Stimulated activated naive CD4-positive, alpha-beta T cell treated with Interleukin-2 at 50 U/mL for 16 hours (primary cell): ENCODE measurements at places on chromosomes 12 and 14.

DNA sequence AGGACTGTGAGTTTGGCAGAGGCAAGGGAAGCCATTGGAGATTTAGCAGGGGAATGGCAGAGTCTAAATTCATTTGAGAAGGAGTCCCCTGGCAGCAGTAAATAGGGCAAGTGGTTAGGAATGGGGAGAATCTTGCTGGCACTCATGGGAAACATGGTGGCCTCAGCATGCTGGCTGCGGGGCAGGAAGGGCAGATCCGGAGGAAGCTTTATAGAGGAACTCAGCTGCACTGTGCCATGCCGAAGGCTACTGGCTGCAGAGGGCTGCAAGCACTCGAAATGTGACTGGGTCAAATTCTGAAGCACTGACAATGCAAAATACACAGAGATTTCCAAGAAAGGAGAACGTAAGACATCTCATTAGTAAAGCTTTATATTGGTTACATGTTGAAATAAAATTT, 23.9 kb downstream of the CCNK start:
- DNase-seq, result no peak

DNA sequence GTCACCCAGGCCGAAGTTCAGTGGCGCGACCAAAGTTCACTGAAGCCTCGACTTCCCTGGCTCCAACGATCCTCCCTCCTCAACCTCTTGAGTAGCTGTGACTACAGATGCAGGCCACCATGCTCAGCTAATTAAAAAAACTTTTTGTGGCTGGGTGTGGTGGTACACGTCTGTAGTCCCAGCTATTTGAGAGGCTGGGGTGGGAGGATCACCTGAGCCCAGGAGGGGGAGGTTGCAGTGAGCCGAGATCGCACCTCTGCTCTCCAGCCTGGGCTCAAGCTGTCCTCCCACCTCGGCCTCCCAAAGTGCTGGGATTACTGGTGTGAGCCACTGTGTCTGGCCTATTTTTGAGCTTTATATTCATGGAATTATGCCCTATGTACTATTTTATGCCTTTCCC, 18.1 kb upstream of the RAD52 start:
- DNase-seq, result no peak

DNA sequence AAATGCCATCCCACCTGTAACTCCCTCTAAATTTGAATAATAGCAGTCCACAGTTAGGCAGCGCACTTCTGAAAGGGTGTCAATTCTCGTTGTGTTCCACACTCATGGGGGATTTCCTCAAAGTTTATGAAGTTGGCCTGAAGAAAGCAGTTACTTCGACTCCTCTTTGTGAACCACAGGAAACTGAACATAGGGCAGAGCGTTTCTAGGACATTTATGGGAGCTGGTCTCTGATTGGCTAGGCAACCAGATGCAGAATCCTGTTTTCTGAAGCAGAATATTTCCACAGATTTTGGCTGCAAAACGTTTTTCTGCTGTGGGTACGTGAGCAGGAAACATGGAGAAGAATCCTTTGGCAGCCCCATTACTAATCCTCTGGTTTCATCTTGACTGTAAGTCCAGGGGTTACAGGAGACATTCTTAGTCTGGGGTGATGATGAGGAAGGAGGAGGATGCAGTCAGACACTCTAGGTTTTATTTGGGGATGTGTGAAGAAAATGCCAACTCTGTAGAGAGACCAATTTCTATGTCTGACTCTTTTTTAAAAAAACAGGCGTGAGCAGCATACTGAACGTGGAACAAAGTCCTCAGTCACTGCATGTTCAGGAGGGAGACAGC, 431.5 kb upstream of the OR4E1 start:
- no peak for DNase-seq

DNA sequence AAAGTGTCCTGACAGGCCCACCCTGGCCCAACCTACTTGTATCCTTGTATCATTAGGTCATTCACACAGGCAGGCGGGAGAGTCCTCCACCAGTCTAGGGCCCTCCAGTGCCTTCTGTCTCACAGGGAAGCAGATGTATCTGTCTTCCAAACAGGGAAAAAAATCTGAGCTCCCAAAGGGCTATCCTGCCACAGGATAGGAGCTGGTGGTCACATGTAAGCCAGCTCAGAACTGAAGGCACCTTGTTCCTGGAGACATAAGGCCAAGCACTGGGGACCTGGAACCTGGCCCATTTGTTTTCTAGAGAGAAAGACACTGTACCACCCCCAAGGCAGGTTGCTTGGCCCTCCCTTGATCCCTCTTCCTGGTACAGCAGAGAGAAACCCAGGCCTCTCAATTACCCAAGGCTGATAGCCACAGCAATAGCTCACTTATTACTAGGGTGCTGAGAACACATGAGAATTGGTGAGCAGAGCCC, 19.4 kb upstream of the PLEKHH1 start:
- DNase-seq, result no peak

DNA sequence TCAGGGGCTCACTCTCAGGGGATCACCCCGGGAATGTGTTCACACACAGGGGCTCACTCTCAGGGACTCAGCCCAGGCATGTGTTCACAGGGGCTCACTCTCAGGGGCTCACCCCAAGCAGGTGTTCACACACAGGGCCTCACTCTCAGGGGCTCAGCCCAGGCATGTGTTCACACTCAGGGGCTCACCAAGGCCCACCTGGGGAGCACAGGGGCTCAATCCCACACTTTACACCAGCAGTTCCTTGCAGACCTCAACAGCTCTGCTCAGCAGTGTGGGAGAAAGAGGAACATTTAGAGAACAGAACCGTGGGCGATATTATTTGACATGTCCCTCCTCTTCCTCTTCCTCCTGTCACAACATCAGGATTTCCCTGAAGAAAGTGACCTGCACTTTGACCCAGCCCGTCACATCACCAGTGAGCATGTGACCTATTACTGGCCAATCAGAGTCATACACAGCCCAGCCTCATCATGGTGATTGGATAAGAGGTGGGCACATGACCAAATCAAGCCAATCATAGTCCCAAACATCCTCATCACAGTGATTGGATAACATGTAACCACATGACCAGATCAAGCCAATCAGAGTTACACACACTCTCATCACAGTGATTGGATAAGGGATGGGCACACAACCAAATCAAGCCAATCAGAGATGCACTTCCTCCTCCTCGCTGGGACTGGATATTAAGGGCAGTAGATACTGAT, 359.4 kb upstream of the SFSWAP start:
- DNase-seq, result no peak

- no peak for DNase-seq
Measured at GRCh38 chr12:31702047-31702446, 26.8 kb downstream of the AMN1 start.

DNA sequence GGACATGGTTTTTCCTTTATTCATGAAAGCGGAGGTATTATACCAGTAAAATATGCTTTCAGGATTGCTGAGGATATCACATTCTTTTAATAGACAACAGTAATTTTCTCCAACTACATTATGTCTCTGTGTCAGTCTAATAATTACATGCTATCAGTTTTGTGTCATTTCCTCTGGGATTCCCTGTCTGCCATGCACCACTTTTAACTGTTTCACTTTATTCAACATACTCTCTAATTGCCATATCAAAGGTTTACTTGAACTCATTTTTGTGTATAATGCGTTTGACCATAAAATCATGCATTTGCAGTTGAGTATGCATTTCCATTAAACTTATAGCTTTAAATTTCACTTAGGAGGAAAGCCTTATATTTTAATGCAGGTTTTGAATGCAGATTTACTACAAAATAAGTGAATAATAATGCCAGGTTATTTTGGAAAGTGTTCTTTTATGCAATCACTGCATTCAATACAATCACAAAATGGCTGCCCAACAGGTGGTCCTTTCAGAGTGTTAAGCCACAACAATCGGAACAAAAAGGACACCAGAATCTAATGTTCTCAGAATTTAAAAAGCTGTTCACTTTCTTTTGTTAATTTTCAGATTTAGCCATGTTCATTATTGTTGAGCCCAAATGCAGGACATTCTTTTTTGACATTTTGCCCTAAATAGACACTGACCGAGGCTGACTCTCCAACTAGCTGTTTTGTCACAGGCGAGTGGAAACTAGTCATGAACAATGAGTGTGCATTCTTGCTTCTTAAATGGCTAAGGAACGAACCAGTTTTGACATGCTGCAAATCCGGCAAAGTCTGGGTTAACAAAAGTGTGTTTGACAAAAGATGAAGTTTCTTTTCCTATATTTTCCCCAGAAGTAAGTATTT, 40.9 kb downstream of the MBIP start:
- no peak for DNase-seq

DNA sequence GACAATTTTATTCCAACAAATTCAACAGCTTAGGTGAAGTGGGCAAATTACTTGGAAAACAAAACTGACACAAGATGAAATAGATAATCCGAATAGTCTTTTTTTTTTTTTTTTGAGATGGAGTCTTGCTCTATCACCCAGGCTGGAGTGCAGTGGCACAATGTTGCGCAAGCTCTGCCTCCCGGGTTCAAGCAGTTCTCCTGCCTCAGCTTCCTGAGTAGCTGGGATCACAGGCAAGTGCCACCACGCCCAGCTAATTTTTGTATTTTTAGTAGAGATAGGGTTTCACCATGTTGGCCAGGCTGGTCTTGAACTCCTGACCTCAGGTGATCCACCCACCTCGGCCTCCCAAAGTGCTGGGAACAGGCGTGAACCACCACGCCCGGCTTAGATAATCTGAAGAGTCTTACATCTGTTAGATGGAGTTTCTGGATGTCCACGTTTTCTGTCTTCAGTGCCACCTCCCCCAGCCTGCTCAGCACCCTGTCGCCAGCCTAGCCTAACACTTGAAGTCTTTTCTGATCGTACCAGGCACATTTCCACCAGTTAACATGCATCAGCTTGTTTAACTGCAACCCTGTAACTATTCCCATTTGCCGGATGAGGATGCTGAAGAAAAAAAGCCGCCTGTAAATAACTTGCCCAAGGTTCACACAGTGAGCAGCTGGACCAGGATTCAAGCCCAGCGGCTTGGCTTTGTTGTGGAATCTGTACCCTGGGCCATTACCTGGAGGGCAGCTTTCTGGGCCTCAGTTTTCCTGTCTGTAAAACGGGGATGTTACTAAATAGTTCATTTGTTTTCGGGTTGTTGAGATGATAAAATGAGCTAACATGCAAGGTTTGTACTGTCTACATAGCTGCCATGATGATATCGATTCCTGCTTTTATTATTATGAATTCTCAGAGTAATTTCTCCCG, 26.4 kb downstream of the FBRSL1 start:
- no peak for DNase-seq

DNA sequence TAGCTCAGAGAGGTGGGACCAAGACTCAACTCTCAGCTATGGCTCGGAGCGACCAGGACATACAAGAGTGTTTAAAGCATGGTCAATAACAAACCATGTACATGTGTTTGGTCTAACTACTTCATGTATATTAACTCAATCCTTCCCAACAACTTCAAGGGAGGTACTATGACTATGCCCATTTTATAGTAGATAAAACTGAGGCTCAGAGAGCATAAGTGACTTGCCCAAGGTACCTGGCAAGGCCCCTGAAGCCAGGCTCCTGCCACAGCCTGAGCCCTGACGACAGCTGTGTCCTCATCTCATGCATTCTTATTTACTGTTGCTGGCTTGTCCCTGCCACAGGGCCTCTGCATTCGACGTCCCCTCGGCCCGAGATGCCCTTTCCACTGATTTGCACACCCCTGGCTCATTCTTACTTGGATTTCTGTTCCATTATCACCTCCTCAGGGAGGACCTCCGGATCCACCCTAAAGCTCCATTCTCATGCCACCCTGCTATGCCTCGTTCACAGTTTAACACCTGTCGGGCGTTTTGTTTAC, 2.6 kb downstream of the TESC start:
- DNase-seq, result no peak

GRCh38 chr12:108702595-108703320, 28.6 kb downstream of the CORO1C start:
- DNase-seq, result no peak

DNA sequence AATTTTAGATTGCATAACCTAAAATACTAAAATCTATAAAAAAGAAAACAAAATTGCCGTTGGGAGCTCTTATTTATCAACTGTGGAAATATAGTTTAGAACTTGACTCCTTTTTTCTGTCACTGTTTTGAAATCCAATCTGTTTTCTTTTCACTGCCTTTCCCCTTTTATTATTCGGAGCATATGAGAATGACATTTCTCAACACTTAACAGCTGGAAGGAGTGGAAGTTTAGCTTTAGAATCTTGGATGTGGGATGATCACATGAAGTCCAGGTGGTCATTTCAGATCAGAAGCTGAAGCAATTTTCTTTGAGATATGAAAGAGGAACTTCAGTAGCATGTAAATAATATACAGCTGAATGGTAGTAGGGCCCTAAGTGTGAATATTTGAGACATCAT, 16.7 kb downstream of the TRHDE start:
- DNase-seq, result no peak

- no peak for DNase-seq
Measured at GRCh38 chr14:38828183-38828827, 274.7 kb downstream of the SEC23A start.

DNA sequence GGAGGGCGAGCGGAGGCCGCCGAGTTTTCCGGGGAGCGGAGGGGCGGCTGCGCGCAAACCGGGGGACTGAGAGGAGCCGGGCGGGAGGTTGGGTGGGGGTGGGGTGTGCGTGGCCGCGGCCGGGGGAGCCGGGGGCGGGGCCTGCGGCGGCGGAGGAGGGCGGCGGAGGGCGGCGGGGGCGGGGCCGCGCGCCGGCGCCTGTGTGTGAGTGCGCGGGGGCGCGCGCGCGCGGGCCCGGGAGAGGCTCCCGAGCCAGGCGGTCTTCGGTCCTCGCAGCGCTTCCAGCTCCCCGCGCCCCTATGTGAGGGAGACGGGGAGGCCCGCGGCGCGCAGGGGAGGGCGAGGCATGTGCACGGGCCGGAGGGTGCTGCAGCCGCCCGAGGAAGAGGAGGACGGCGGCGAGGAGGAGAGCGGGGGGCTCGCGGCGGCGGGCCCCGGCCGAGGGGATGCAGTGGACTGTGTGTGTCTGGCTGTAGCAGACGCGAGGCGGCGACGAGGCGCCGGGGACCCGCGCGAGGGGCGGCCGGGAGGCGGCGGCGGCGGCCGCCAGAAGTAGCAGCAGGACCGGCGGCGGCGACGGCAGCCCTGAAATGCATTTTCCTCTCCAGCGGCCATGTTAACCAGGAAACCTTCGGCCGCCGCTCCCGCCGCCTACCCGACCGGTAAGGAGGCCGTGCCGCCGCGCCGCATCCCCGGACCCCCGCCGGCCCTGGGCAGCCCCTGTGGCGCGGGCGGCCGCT, at the start of gene DYRK2:
Gene DYRK2 (plus strand): TSS at position 225 of the 740 bp plus-strand sequence. CDS start 389 bp downstream, at position 614.
- DNase-seq, result peak; percentile 67

GRCh38 chr12:91344408-91344807, 161.8 kb upstream of the DCN start:
- DNase-seq, result no peak

DNA sequence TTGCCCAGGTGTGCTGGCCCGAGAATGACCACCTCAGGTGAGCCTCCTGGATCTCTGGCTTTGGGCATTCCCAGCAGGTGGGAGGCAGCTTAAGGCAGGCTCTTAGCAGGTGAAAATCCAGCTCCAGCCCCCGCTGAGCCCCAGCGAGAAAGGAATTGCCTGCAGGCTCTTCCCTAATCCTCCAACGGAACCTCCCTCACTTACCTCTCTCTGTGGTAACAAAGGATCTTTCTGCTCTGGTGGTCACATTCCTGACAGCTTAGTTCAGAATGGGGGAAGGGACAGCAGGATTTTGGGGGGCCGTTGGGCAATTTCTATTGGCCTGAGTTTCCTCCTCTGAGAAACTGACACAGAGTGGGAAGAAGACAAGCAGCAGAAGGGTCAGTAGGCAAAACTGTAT, 116.0 kb upstream of the LHX5 start:
- no peak for DNase-seq

- DNase-seq, result no peak
Measured at GRCh38 chr12:74599932-74600331, 62.3 kb downstream of the ATXN7L3B start.
